HL-60 (cell line): ENCODE measurements at places on chromosomes 1 and 21.

DNA sequence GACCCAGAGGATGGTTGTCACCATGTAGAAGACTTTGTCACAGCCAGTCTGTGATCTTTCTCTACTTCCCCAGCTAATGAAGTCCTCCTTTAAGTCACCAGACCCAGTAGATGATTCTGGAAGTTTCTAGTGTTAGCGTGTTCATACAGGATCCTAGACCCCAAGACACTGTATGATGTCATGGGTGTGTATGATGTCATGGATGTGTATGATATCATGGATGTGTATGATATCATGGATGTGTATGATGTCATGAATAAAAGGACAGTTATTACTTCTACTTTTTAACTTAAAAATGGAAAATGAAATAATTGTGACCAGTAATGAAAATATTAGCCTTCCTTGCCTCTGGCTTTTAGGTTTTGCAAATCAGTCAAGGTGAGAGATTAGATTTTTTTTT, 260.0 kb downstream of the FMN2 start:
- no peak for DNase-seq

GRCh38 chr1:42422737-42423136, 33.1 kb downstream of the ZMYND12 start:
- DNase-seq = no peak

GRCh38 chr1:58454385-58454784, 92.1 kb downstream of the OMA1 start:
- no peak for DNase-seq

DNA sequence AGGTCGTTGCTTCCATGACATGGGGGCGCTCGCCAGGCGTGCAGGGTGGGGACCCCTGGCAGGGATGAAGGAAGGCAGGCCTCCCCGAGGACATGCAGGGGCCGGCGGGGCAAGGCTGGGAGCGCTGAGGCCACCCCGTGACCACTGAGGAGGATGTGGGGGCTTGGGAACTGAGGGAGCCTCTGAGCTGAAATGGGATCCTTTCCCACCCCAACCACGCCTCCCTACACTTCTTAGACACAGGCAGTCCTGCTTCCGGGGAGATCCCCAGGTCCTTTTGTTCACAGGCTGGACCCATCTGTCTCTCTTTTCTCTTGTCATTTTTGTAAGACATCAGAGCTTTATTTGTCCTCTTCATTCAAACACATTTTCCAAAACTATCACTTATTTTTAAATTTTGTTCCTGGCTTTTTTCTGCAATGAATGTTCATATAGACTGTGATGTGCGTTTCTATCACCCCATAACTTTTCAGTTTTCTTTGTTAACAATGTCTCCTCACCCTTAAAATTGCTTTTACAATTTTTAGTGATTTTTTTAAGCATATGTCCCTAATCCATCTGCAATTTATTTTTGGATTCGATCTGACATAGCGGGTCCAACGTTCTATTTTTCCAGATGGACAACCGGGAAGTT, 156.7 kb upstream of the BACE2 start:
- DNase-seq = no peak

DNA sequence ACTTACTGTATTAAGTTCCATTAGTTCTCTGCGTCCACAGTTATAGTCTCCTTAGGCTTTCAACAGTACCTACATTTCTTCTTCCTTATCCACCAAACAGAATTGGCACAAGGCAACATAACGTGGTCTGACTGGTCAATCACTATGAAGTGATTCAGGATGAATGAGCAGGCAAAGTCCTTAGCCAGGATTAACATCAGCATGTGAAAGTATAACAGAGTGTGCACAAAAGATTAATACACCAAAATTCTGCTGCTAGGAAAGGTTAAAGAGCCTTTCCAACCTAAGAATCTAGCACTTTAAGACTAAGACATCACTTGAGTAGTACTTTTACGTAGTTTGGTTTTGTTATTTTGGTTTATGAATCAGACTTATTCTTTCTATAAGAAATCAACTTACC, 15.8 kb downstream of the DEPDC1 start:
- no peak for DNase-seq

DNA sequence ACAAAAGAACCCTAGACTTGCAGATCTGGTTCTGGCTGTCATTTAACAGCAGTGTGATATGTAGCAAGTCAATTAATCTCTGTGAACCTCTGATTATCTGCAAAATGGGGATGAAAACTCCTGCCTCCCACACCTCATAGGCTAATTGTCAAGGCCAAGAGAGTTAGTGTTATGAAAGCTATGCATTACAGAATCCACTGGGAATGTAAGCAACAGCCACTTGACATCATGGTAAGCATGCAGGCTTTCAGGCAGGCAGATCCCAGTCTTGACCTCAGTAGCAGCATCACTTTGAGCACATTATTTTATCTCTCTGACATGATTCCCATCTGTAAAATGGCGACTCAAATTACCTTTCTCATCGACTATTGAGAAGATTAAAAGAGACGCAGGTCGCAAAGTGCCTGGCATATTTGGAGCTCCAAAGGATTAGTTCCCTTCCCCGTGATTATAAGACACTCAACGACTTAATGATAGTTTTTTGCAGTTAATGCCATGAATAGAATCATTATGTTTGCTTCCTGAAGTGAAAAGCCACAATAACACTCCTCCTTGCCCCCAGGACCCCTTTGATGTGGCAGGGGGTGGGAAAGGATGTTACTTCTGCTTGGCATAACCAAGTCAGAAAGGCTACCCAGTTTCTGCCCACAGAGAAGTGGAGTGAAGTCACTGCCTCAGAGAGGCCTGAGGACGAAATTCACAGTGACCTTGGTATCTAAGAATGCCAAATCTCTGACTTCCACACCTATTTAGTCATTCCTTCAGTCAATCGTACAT, 273.0 kb upstream of the NFIA start:
- DNase-seq = no peak

DNA sequence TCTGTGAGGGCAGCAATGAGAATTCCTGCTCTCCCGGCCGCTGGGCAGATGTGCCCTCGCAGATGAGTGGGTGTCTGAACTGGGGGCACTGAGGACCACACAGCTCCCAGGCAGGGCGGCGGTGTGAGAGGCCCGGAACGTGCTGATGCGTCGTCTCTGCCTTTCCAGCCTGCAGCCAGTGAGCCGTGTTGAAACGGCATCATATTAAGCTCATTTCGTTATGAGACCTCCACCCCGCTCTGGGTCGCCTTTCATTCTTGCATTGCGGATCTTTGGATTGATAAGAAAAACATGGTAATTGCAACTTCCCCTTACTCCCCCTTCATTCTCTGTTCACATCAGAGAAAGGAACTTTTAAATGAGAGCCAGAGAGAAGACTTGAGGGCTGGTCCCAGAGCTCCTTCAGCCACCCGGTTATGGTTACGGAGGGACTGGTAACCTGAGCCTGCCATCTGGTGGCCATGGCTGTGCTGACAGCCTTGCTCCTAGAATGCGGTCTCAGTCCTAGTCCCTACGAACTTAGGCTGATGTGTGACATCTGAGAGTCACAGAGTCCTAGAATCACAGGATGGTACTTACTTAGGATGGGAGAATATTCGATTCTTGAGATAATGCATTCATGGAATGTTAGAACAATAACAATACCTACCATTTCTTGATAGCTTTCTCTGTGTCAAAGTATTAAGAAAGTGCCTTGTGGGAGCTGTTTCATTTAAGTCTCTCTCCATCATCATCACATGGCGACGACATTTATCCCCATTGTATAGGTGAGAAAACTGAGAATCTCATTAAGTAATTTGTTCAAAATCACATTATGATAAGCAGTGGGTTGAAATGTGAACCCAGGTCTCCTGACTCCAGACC, 271.0 kb downstream of the TRABD2B start:
- peak; percentile 57 for DNase-seq

- DNase-seq = no peak
Observed at GRCh38 chr1:17061892-17062291, 8.1 kb upstream of the SDHB start.

GRCh38 chr1:5324883-5325282, 667.3 kb downstream of the NPHP4 start:
- no peak for DNase-seq

DNA sequence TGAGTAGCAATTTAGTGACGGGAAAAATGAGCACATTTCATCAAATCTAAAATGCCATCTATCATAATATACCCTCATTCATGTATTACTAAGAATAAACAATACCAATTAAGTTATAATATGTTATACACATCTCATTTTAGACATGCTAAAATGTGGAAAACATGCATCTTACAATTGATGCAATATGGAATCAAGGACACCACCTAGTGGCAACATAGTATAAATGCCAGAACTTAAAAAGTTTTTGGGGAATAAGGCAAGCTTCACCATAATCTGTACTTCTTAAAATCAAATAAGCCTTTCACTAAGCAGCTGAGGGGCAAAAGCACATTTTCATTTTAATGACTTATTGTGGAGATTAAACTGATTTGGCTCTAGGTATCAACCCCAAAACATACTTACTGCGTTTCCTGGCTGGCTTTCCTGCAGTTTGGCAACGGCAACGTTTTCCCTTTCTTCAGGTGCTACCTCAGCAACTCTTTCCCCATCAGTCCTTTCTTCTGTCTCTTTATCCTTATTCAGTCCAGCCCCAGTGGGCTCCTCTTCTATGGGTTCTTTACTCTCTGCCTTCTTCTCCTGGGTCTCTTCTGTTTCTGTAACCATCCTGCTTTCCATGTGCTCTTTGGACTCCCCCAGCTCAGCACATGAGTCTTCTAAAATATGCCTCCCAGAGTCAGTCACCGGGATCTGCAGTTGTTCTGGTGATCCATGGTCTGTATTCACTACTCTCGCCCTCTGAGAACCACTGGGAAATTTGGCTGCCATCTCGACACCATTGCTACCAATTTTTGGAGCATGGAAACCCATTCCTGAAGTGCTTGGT, 11.4 kb downstream of the SDE2 start:
- no peak for DNase-seq

- no peak for DNase-seq
Observed at GRCh38 chr1:116529199-116529631, 41.6 kb downstream of the CD58 start.

GRCh38 chr1:170562646-170563338, 30.8 kb downstream of the GORAB start:
- peak; percentile 8 for DNase-seq

DNA sequence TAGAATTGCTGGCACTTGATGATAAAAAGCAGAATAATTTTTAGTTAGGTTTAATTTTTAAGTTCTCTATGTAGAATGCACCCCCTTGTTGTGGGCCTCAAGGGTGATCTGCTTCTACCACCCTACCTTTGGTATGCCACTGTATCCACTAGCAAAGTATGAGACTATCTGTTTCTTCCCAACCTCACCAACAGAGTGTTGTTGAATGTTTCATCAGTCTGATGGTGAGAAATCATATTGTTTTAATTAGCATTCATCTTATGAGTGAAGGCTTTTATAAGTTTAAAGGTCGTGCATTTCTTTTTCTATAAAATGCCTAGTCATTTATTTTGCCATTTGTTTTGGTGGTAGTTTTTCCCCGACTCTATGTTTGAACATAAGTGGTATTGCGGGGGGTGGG, 141.0 kb downstream of the MAGI3 start:
- no peak for DNase-seq

- no peak for DNase-seq
Observed at GRCh38 chr1:223500560-223501425, 107.6 kb downstream of the CCDC185 start.

GRCh38 chr1:3743826-3744225, 8.4 kb upstream of the CCDC27 start:
- DNase-seq = no peak
